ENCODE measurements at places on chromosomes 6 and 20. TPM values are rescaled to one million over a fixed set of nuclear protein-coding genes. Genes with fewer than 3 reads are reported as not detected.

The DEFB129 gene
- total RNA-seq = not detected

The SALL4 gene
- total RNA-seq = 1.8 TPM

The TREML1 gene
- not detected for total RNA-seq

- no peak overlapping the region for H3K4me3 ChIP-seq
- H3K4me1 ChIP-seq = no peaks in the 10 kb centered on the region
- no peak overlapping the region for H3K27ac ChIP-seq
- DNase-seq = no peak
Observed at GRCh38 chr20:43345676-43346075, 112.0 kb upstream of the SRSF6 start.

DNA sequence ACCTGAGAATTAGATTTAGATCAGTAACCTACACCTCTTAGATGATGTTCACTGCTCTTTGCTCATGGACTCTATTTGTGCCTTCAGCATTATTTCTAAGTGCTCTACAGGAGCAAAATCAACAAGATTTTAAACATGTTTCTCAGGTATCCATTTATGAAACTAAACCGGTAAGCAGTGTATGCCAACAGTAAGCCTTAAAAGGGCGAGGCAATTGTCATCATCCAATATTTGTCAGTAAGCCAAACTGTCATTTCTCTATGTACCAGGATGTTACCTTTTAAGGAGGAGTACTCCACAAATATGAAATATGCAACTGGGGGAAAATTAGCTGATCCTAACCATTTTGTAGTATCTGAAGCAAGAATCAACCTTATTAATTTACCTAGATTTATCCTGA lies 69.6 kb upstream of the ZNF184 start:
- H3K4me3 ChIP-seq = no peak overlapping the region
- DNase-seq = no peak
- peaks cover 18% of the 10 kb centered on the region for H3K4me1 ChIP-seq
- no peaks in the 10 kb centered on the region for H3K36me3 ChIP-seq
- H3K27ac ChIP-seq = no peak overlapping the region

DNA sequence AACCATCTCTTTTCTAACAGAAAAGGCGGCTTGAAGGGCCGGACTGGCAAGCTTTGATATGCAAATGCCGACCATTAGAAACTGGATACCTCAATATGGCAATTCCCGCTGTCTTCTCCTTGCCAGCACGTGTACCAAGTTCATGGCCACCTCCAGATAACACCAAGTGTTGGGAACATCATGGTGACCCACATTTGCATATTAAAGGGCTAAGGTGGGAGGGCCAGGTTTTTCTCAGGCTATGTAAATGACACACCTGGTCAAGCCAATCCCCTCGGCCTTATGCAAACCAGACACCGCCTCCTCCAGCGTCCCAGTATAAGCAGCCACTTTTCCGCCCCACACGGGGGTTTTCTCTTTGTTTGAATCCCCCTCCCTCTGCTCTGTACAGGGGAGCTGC lies 110.7 kb downstream of the DACT2 start:
- no peaks in the 10 kb centered on the region for H3K27me3 ChIP-seq
- H3K36me3 ChIP-seq = no peaks in the 10 kb centered on the region
- H3K27ac ChIP-seq = no peak overlapping the region
- DNase-seq = no peak
- peaks cover 23% of the 10 kb centered on the region for H3K4me1 ChIP-seq
- H3K4me3 ChIP-seq = no peak overlapping the region

- peaks cover 29% of the 10 kb centered on the region for H3K36me3 ChIP-seq
- no peak overlapping the region for H3K27ac ChIP-seq
- no peak for DNase-seq
- no peaks in the 10 kb centered on the region for H3K27me3 ChIP-seq
- H3K4me3 ChIP-seq = no peak overlapping the region
Observed at GRCh38 chr6:39925191-39925930, 8.9 kb downstream of the MOCS1 start.

DNA sequence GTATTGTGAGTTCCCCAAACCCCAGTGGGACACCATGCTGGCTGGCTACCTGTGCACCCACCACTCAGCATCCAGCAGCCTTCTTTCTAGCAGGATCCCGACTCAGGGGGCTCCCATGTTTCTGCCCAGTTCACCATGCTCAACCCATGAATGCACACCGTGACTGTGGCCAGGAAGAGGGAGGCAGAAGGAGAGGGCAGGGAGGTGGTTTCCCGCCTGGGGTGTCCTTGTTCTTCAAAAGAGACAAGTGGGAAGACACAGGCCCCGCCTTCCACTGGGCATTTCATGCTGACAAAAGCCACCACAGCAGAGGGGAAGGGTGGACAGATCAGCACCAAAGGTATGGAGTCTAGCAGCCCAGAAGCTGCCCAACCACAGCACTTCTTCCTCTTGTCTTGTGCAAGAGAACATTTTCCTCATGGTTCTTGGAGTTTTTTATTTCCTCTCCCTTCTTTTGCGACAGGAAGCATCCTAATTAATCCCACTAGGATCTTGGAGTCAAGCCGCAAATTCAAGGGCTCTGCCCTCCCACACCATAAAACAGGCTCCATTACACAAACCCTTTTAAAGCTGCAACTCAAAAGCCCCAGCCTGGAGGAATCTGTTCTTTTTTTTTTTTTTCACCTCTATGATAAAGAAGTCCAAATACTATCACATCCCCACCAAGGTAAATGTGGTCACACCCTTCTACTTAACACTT lies 13.5 kb upstream of the ANKRD60 start:
- peaks cover 25% of the 10 kb centered on the region for H3K4me1 ChIP-seq
- H3K27me3 ChIP-seq = no peaks in the 10 kb centered on the region
- no peak overlapping the region for H3K4me3 ChIP-seq

- peaks cover 12% of the 10 kb centered on the region for H3K4me1 ChIP-seq
- H3K4me3 ChIP-seq = no peak overlapping the region
- no peak for DNase-seq
- peaks cover 2% of the 10 kb centered on the region for H3K36me3 ChIP-seq
- H3K27me3 ChIP-seq = no peaks in the 10 kb centered on the region
Observed at GRCh38 chr6:72825315-72825911, 203.5 kb downstream of the KCNQ5 start.

GRCh38 chr6:17392978-17393891 lies at the start of gene CAP2:
Gene CAP2, plus strand, starts transcription at chr6:17393595. Its CDS starts 27,961 bp downstream, at chr6:17421556.
- H3K4me1 ChIP-seq = peaks cover 58% of the 10 kb centered on the region
- peaks cover 11% of the 10 kb centered on the region for H3K36me3 ChIP-seq
- peak within 1 kb of the TSS; percentile 97 for H3K27ac ChIP-seq
- peak; percentile 90 for DNase-seq
